Activated naive CD4-positive, alpha-beta T cell (primary cell): ENCODE measurements at places on chromosomes 7 and 10.

DNA sequence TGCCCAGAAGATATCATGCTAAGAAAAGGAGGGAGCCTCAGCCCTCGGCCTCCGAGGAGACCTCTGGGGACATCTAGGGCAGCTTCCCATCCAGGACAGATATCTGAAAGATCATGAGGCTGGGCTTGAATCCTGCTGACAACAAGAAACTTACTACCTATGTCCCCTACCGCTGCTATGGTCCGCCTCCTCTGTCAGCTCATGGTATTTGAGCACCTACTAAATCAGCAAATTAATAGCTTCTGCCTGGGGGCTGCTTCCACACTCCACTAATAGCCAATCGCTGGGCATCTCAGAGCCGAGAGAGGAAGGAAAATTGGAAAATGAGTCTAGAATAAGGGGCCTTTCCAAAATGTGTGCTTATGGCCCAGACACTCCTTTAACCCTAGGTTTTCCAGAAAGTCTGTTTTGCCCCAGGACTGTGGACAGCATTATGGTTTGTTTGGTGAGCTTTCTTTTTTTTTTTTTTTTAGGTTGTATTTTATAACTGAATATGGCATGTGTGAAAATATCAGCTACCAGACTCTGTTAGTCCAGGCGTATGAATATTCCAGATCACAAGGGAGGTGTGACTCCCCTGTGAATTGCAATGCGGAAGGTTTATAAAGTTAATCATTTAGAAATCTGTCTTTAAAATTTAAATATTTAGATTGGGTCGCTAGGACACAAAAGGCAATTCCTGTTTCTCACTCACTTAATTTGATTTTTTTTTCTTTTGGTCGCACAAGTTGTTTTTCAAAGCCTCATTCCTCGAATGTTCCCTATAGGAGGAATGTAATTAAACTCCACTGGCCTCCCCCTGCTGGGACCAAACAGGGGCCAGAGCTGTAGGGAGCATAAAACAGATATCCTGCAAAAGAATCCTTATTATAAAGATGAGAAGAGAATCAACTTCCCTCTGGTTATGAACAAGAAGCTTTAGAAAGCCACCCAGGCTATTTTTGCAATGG is 89.4 kb downstream of the PARP12 start:
- no peak for DNase-seq

- DNase-seq: no peak
These were observed 106.0 kb upstream of the PDCD4 start for GRCh38 chr10:110765513-110766319.

GRCh38 chr10:33418301-33418700 is 83.8 kb upstream of the NRP1 start:
- DNase-seq: no peak

DNA sequence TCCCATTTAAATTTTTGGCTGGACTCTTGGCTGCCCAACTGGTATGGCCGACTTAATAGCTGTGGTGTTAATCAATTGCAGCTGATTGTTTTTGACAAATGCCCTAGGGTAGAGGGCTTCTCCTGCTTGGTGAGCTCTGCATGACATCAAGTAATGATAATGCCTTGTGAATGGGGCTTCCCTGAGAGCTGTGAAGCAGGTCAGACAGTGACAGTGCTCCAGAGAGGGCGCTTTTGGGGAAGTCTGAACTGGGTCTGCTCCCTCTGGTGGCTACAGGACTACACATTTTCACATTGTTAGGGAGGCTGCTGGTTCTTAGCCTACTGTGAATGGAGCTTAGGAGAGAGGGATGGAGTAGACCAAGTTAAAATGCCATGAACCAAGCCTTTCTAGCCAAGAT is 98.8 kb downstream of the SDK1 start:
- DNase-seq: no peak

- DNase-seq: no peak
These were observed 36.7 kb downstream of the ZC3HAV1 start for GRCh38 chr7:139072796-139073195.

DNA sequence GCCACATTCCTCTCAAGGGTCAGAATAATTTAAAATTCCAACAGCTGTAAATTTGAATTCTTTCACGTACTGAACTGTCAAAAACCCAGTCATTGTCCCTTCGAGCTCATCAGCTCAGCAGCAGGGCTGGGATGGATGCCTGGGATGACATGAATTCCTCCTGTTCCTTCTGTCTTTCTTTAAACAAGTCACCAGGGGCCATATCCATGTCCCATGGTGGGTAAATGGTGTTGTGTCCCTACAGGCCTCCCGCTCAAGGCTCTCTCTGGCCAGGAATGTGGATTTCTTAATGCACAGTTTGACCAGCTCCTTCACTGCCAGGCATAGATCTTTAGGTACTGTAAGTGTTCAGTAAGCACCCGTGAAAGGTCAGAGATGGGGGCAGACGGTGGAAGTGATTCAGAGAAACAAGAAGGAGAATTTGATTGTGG is 13.8 kb upstream of the TECPR1 start:
- no peak for DNase-seq

GRCh38 chr7:44378744-44379143 is 53.4 kb upstream of the CAMK2B start:
- no peak for DNase-seq

DNA sequence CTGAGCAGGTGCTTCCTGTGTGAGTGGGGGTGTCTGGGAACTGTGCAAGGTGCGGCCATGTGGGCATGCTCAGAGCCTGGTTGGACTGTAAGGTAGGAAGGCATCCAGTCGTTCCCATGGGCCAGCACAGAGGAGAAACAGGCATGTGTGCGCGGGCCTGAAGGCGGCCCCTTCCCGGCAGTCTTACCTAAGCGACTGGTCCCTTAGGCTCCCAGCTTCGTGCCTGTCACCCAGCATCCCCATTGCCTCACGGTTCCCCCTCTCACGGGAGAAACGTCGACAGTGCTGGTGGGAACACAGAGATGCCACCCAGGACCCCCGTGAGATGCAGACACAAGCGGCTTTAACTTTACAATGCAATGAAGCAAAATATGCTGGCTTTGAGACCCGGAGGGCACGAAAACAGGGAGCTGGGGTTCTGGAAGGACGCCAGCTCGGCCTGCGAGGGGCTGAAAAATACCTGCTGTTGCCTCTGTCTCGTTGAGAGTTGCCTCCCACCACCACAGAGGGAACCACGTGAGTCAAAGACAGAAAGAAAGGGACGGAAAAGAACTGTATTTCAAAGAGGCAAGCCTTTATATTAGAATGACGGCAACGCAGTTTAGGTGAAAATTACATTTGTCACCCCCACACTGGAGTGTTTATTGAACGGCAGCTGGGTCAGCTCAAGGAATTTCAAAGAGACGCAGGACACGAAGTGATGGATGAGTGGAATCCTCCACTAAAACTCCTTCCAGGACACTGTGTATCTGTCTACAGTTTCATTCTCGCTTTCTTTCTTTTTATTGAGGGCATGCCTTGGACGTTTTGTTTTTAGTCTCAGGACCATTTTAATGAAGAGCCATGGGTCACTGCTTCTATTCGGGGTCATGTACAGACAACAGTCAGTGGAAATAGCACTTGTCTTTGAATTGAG is 128.4 kb downstream of the DNAJB6 start:
- DNase-seq: no peak

DNA sequence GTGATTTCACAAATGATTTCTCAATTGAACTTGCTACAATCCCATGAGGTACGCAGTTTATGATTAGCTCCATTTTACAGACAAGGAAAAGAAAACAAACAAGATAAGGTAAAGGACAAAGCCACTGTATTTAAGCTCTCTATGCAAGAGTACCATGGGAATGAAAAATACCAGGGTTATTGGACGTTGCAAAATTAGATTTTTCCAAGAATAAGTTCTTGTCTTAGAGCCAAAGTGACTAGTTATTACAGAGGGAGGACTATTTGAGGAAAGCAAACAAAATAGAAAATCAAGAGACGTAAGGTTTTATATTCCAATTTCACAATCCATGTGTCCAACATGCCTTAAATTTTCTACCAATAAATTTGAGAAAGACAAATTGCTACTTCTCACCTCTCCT is 97.9 kb upstream of the PTN start:
- no peak for DNase-seq

GRCh38 chr10:131697476-131698128 is 203.2 kb upstream of the PPP2R2D start:
- no peak for DNase-seq

DNA sequence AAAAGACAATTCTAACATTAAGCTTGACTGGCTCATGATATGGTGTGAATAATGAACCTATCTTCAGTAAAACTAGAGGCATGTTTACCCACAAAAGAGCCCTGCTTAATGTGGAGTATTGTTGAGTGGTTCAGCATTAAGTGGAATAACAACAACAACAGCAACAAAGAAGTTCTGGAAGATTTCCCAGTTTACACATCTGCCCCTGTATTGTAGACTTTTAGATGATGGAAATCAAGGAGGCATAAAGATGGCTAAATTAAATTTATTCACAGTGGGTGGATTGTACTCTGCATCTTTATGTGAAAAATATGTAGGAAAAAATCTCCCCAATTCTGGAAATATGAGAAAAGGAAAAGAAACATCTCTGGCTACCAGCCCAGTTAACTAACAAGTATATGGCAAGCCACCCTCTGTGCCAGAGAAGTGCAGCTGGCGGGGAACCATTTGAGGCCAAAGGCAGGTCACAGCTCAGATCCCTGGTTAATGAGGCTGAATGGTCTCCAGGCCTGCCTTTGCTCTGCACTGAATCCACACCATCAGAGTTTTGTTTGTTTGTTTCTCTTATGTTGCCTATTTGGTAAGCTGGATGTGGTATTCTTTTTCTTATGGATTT is 186.0 kb downstream of the SEMA3D start:
- no peak for DNase-seq

- no peak for DNase-seq
These were observed 56.0 kb upstream of the DDC start for GRCh38 chr7:50621206-50621605.

DNA sequence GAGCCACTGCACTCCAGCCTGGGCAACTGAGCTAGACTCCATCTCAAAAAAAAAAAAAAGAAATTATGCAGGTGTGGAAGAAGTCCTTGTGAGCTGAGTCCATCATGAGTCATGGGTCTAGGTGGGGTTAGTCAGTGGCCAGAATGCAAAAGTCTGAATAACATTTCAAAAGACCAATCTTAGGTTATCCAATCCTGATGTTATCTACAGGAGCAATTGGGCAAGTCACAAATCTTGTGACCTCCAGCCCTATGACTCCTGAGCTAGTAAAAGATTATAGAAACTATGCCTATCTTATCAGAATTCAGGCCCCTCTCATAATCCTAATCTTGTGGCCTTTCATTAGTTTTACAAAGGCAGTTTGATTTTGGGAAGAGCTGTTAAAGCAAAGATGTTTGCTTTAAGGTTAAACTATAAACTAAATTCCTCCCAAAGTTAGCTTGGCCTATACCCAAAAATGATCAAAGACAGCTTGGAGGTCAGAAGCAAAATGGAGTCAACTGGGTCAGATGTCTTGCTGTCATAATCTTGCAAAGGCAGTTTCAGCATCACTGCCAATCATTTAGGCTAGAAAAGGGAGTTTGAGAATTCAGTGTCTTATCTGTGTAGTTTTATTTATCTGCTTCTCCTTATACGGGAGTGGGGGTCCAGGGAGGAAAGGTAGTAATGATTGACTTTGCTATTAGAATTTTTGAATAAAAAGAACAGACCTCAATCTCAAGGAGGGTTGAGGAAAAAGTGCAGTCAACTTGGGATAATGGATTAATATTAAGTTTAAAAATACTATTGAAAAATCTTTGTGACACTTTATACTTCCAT is 71.2 kb upstream of the TRIM24 start:
- DNase-seq: no peak

GRCh38 chr10:112295853-112296830 is 12.9 kb downstream of the TECTB start:
- DNase-seq: no peak

- no peak for DNase-seq
These were observed 22.4 kb downstream of the PPP1R3C start for GRCh38 chr10:91610444-91610843.

DNA sequence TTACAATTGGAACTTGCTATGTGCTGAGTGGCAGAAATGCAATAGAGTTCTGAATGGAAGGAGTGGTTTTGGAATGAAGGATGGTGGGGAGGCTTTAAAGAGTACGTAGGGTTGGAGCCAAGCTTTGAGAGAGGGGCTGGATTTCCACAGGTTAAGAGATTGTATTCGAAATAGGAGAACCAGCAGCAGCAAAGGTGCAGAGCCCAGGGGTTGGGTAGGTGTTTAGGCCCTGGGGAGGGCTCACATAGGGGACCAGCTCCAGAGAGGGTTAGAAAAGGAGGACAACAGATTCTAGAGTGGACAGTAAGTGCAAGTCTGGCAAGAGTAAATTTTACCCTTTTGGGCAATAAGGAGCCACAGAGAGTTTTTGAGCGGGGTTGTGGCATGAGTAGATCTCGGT is 297.2 kb downstream of the RPS24 start:
- DNase-seq: no peak

DNA sequence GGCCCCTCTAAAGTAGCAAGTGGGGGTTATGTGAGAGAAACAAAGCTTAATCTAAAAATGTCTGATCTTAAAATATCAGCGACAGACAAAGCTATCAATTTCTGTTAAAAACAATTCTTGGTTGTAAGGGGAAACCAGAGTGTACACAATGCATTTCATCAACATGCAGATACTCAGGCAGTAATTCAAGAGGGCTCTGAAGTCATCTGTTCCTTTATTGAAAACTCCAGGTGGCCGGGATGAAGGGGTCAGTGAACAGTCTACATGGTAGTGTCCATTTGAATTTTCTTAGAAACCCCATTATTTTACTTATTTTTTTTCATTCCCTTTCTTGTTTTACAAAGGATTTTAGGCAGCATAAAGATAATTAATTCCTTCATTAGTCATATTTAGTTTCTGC is 36.7 kb upstream of the BTBD16 start:
- DNase-seq: no peak

DNA sequence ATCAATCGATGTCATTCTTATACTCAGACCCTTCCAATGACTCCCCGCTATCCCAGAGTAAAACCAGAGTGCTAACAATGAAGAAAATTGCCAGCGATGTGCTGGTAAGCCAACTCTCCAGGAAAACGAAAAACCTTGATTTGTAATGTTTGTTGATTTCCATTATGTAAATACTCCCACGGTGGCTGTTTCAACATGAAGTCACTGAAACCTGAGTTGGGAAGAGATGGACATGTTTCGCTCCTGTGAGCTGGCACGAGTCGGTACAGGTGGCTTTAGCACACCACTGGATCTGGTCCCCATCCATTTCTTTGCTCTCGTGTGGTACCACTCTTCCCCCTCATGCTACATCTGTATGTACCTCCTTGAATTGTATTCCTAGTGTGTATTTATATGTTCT is 52.9 kb downstream of the AP3M1 start:
- DNase-seq: no peak
